ENCODE measurements at places on chromosomes 2 and 18. TPM values are rescaled to one million over a fixed set of nuclear protein-coding genes. Genes with fewer than 3 reads are reported as not detected.

The LBH gene
- 21.6 TPM for total RNA-seq

The LIPG gene
- total RNA-seq: 0.44 TPM

The MC4R gene
- total RNA-seq: not detected

The APCDD1 gene
- 120 TPM for total RNA-seq

The PPP1R1C gene
- 4.3 TPM for total RNA-seq

The AQP12A gene
- not detected for total RNA-seq

The OSR1 gene
- total RNA-seq: 20.7 TPM

The SATB2 gene
- total RNA-seq: 8.5 TPM

The SERPINB12 gene
- not detected for total RNA-seq

The KCNIP3 gene
- total RNA-seq: 61.2 TPM

The IL36RN gene
- total RNA-seq: not detected

The COPS7B gene
- 44.4 TPM for total RNA-seq

The HOXD12 gene
- total RNA-seq: not detected

The CD8B2 gene
- total RNA-seq: not detected

The RAD51AP2 gene
- not detected for total RNA-seq

Data from tibial nerve (tissue), 4 donors.